ENCODE measurements at places on chromosomes 11 and 22.

GRCh38 chr11:72124046-72124445, 11.5 kb upstream of the FOLR3 start:
- no peak for DNase-seq

DNA sequence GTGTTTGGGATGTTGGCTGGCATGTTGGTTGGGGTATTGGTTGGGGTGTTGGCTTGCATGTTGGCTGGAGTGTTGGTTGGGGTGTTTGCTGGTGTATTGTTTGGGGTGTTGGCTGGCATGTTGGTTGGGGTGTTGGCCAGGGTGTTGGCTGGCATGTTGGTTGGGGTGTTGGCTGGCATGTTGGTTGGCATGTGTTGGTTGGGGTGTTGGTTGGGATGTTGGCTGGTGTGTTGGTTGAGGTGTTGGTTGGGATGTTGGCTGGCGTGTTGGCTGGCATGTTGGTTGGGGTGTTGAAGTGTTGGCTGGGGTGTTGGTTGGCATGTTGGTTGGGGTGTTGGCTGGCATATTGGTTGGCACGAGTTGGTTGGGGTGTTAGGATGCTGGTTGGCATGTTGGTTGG, 24.5 kb downstream of the OTUB1 start:
- DNase-seq: no peak

GRCh38 chr11:9527481-9528135, 45.9 kb upstream of the WEE1 start:
- DNase-seq: no peak

DNA sequence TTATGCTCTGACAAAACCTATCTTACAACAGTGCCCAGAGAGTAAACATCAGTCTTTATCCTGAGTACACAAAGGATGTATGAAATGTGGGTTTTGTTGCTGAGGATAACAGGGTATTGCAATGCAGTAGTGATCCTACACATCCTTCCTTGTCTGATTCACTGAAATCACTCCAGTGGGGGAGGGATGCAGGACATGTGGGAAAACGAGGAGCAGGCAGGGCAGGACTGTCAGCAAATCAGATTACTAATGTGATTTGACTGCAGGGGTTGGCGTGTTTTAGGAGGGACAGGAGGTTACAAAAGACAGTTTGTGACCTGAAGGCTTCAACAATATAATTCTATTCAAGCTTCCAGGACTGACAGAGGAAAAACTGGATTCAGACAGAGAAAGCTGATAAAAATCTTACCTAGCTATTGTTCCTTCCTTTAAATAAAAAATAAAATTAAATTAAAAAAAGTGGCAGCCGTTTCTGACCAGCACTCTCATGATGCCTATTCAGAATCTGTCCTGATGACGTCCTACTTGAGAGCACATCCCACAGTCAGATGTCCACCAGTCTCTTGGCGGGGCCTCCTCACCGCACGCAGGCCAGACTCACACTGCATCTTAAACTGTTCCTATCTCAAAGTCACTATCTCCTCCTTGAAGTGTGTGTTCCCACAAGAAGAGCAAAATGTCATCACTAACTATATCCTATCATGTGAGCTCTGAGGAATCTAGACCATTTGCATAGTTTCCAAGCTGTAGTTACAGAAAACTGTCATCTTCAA, 50.6 kb upstream of the MN1 start:
- no peak for DNase-seq

DNA sequence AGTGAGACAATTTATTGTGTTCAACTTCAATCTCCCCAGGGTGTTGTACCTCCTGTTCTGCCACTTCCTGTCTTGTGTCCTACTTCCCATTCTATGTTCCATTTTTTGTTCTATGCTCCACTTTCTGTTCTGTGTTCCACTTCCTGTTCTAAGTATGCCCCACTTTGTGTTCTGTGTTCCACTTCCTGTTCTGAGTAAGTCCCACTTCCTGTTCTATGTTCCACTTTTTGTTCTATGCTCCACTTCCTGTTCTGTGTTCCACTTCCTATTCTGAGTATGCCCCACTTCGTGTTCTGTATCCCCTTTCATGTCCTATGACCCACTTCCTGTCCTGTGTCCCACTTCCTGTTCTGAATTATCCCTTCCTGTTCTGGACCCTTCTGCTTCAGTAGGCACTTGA, 732.7 kb downstream of the TBC1D22A start:
- no peak for DNase-seq

DNA sequence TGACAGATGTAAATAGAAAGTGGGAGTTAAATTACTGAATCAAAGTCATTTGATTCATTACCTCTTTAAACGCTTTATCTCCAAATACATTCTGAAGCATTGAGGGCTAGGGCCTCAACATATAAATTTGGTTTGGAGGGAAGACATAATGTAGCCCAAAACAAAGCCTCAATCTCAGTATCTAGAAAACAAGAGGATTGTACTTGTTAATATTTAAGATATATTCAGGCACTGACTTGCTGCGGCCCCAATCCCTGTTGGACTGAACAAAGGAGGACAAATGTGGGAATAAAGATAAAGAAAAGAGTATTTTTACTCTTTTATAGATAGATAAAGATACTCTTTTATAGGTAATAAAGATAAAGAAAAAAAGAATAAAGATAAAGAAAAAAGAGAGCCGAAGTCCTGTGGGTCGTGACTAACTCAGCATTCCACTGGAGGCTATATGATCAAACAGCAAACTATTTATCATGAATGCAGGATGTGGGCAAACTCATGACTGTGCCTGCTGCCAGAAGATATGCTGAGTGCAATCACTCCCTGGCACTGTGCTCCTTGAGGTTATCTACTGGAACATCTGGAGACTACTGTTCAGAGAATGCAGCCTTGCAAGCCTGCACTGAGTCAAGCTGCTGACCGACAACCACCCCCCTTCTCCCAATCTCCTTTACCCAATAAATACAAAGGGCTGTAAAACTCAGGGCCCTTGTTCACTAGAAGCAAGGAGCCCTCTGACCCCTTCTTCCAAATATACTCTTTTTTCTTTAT, 6.9 kb downstream of the OR10V1 start:
- DNase-seq: no peak

DNA sequence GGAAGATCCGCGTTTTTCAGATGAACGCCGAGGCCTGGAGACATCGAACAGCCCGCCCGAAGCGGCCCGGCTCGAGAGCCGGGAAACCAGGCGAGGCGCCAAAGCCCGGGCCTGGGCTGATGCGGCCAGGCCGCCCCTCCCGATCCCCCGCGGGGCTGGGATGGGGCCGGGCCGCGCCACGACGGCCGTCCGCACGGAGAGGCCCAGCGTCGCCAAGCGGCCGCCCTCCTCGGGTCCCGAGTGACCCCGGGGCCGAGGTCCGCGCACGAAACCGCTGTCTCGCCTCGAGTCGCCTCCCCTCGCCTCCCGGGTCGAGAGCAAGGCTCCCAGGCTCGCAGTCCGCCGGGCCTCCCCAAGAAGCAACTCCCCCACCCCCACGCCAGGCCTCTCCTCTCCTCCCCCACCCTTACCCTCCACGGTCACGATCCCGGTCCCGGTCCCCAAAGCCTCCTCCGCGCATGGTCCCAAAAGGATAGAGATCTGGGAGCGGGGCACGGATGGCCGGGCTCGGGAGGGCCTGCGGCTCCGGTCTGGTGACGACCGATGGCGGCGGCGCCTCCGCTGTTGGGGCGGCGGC, 482 bp downstream of the DDX17 start:
- DNase-seq: no peak

- no peak for DNase-seq
These were observed 19.0 kb upstream of the TP53AIP1 start for GRCh38 chr11:128961645-128962044.

DNA sequence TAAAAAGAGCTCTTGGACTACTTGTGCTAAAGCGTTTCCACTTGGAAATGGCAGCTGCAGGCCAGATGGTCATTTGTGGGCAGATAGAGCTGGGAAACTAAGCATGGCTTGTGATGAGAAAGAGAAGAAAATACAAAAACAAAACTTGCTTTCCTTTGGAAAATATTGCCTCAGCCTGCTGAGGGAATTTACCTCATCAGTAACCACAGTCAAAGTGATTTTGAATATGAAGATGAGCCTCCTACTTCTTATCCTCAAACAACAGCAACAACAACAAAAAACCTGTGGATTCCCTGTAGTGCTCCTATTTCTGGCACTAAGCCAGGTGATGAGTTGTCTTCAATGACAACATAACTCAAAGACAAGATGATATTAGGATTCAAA, 62.7 kb upstream of the FIBIN start:
- no peak for DNase-seq

DNA sequence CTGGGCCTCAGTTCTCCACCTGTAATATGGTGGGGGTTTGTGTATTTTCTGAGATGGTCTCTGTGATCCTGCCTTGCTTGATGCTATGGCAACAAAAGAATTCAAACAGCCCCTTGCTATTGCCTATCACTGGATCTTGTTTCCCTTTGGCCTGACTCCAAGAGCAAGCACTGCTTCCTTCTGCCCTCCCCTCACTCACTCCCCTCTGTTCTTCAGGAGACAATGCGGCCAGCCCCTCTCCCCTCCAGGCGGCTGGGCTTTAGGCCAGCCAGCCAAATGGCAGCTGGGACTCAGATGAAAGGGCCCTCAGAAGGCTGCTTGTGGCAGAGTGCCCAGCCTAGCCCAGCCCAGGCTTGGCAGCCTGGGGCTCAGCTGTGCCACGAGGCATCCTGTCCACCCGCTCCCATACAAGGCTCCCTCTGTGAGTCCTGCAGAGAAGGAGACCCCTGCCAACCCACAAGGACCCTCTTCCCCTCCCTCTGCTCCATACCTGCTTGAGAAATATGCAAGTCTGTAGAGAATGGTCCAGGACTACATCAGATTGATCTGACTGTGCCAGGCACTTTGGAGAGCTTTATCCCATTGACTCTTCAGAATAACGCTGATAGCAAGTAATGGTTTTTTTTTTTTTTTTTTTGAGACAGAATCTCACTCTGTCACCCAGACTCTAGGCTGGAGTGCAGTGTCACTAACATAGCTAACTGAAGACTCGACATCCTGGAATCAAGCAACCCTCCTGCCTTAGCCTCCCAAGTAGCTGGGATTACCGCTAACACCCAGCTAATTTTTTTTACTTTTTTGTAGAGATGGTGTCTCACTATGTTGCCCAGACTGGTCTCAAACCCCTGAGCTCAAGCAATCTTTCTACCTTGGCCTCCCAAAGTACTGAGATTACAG, 7.6 kb upstream of the KCTD14 start:
- no peak for DNase-seq

DNA sequence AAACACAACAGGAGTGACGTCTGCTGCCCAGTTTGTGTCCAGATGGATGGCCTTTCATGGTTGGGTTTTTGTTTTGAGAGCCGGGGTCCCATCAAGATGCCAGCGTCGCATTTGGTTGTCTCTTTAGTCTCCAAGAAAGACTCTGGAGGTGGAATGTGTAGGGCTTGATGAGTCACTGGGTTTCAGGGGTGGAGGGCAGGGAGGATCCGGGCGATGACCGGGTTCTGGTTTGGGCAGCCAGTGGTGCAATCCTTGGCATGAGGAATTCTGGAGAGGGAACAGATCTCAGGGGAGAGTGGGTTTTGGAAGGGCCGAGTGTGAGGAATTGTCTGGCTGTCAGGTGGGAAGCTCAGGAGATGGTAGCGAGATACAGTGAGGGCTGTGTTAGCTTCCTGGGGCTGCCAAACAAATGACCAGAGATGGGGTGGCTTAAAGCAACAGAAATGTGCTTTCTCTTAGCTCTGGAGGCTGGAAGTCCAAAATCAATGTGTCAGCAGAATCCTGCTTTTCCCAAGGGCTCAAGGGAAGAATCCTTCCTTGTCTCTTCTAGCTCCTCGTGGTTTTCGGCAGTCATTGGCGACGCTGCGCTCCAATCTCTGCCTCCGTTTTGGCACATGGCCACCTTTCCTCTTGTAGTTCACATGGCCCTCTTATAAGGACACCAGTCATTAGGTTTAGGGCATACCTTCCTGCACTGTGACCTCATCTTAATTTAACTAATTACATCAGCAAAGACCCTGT, 26.4 kb upstream of the PPFIA1 start:
- no peak for DNase-seq

GRCh38 chr22:48503876-48504275, 1323.8 kb downstream of the BRD1 start:
- no peak for DNase-seq

DNA sequence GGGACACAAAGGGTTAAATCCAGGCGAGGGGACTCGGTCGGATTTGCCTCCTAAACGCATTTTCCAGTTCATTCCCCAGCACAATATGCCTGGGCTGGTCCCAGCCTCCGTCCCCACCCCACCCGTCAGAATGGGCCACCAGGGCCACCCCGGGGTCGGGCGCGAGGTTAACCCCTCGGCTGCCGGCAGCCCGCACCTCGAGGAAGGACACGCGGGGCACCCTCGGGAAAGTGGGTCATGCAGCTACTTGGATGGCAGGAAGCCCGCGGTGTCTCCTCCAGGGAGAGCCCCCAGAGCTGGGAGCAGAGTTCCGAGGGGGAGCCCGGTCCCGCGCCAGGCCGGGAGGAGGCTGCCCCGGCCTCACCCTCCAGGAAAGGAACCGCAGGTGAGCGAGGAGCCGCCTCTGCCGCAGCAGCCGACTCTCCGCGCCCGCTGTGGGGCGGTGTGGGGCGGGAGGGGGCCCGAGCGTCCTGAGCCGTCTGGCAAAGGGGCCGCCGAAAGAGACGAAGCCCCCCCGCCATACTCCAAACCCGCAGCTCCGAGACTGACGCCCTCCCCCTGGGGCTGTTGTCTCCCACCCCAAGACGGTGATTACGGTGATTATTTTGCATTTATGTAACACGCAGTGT, 1.4 kb downstream of the NECTIN1 start:
- no peak for DNase-seq

Data from D721Med (cell line).